ENCODE measurements at places on chromosomes 6 and 20. TPM values are rescaled to one million over a fixed set of nuclear protein-coding genes. Genes with fewer than 3 reads are reported as not detected.

The COL21A1 gene
- 0.41 TPM for total RNA-seq

The TCF21 gene
- total RNA-seq: not detected

The WASF1 gene
- total RNA-seq: 12.9 TPM

The PI16 gene
- not detected for total RNA-seq

The ANKEF1 gene
- 4.4 TPM for total RNA-seq

The SLC22A23 gene
- total RNA-seq: 1.9 TPM

The CFB gene
- total RNA-seq: 1.5 TPM

The CRISP2 gene
- 0.23 TPM for total RNA-seq

The TINAG gene
- not detected for total RNA-seq

The COL19A1 gene
- total RNA-seq: 1.5 TPM

The COL9A3 gene
- total RNA-seq: not detected

The GPSM3 gene
- total RNA-seq: 3.9 TPM

The NAPB gene
- 3.1 TPM for total RNA-seq

Data from H4 (cell line).